Lung (tissue), 17 donors: ENCODE measurements at places on chromosomes 12 and 14. TPM values are rescaled to one million over a fixed set of nuclear protein-coding genes. Genes with fewer than 3 reads are reported as not detected.

The SRRM4 gene
- polyA plus RNA-seq = 0.01 TPM

The PRKD1 gene
- 4.0 TPM for polyA plus RNA-seq

The INHBC gene
- polyA plus RNA-seq = 0.02 TPM

The LRP1-AS gene
- polyA plus RNA-seq = not detected

The SCN8A gene
- polyA plus RNA-seq = 0.06 TPM

The NUP107 gene
- polyA plus RNA-seq = 18.9 TPM

The KRT79 gene
- 1.5 TPM for polyA plus RNA-seq

The APOF gene
- not detected for polyA plus RNA-seq

The SIX6 gene
- not detected for polyA plus RNA-seq

The PPP1R36 gene
- polyA plus RNA-seq = 1.2 TPM

The GOLT1B gene
- 27.3 TPM for polyA plus RNA-seq

The TMEM229B gene
- 1.5 TPM for polyA plus RNA-seq

The SNX6 gene
- polyA plus RNA-seq = 53.3 TPM

The PLEKHD1 gene
- polyA plus RNA-seq = 0.33 TPM

The KERA gene
- polyA plus RNA-seq = not detected

The RNU6-7 gene
- not detected for polyA plus RNA-seq

The SP7 gene
- polyA plus RNA-seq = not detected

The RERG gene
- 3.3 TPM for polyA plus RNA-seq

The CKB gene
- polyA plus RNA-seq = 111 TPM

The MYF6 gene
- not detected for polyA plus RNA-seq

The ESR2 gene
- polyA plus RNA-seq = 0.20 TPM

The ADAM21 gene
- not detected for polyA plus RNA-seq

The GXYLT1 gene
- polyA plus RNA-seq = 4.0 TPM

The KRT71 gene
- not detected for polyA plus RNA-seq

The TSPAN19 gene
- polyA plus RNA-seq = 10.5 TPM

The LTBP2 gene
- polyA plus RNA-seq = 18.2 TPM

The NXPH4 gene
- polyA plus RNA-seq = 0.16 TPM

The PLBD2 gene
- 16.4 TPM for polyA plus RNA-seq

The NGDN gene
- 47.4 TPM for polyA plus RNA-seq

The TAS2R42 gene
- polyA plus RNA-seq = not detected

The IL26 gene
- not detected for polyA plus RNA-seq

The TMPO gene
- 20.7 TPM for polyA plus RNA-seq

The SLC6A13 gene
- polyA plus RNA-seq = 1.0 TPM

The NFKBIA gene
- 1,327 TPM for polyA plus RNA-seq

The SCARB1 gene
- polyA plus RNA-seq = 29.7 TPM

The OTOGL gene
- 0.28 TPM for polyA plus RNA-seq

The PUS1 gene
- 28.6 TPM for polyA plus RNA-seq

The OR4K1 gene
- not detected for polyA plus RNA-seq

The RNU4-1 gene
- polyA plus RNA-seq = not detected

The PGF gene
- polyA plus RNA-seq = 10.0 TPM

The USP44 gene
- 2.3 TPM for polyA plus RNA-seq

The TMPRSS12 gene
- polyA plus RNA-seq = not detected

The MAP4K5 gene
- 12.4 TPM for polyA plus RNA-seq

The TC2N gene
- polyA plus RNA-seq = 20.4 TPM

The CCDC177 gene
- polyA plus RNA-seq = 0.01 TPM

The SERPINA12 gene
- polyA plus RNA-seq = not detected

The RND1 gene
- polyA plus RNA-seq = 22.0 TPM

The RASSF3 gene
- polyA plus RNA-seq = 26.7 TPM

The KRT82 gene
- not detected for polyA plus RNA-seq

The SLC2A3 gene
- 140 TPM for polyA plus RNA-seq

The SSTR1 gene
- 1.6 TPM for polyA plus RNA-seq

The STAT6 gene
- polyA plus RNA-seq = 150 TPM

The NEUROD4 gene
- not detected for polyA plus RNA-seq

The TMEM63C gene
- polyA plus RNA-seq = 0.20 TPM

The NYNRIN gene
- polyA plus RNA-seq = 2.9 TPM

The NELL2 gene
- polyA plus RNA-seq = 4.0 TPM

The MAPK1IP1L gene
- 61.3 TPM for polyA plus RNA-seq

The OR5AU1 gene
- polyA plus RNA-seq = not detected
